ENCODE measurements at places on chromosomes 5 and 9. TPM values are rescaled to one million over a fixed set of nuclear protein-coding genes. Genes with fewer than 3 reads are reported as not detected.

DNA sequence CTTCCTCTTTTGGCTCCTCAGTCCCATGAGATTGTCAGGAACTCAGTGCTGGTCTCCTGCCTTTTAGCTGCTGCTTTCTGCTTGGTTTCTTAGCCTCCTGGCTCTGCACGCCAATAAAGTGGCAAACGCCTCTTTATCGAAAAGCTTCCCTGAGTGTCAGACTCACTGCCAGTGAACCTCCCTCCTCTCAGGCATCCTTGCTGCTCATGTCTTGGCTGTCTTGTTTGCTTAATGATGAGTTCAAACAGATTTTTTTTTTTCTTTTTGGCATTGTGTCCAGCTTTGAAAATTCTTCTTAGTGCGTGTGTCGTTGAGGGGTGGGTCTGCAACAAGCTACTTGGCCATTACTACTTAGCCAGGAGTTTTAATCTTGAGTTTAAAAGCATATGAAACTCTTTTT lies 14.9 kb downstream of the RASGRF2 start:
- H3K36me3 ChIP-seq: no peaks in the 10 kb centered on the region
- H3K4me1 ChIP-seq: no peaks in the 10 kb centered on the region
- H3K4me3 ChIP-seq: no peak overlapping the region

CSF1R gene
- polyA plus RNA-seq: 31.0 TPM

ENTREP1 gene
- 7.3 TPM for polyA plus RNA-seq

WDR31 gene
- polyA plus RNA-seq: 2.8 TPM

ACOT12 gene
- 0.72 TPM for polyA plus RNA-seq
